ENCODE measurements at places on chromosomes 4 and X.
A peak's percentile ranks its signal among the peaks of the same experiment; 100 is the strongest.

- peak; percentile 25 for DNase-seq
Measured at GRCh38 chr4:38568768-38569167, 95.2 kb upstream of the KLF3 start.

DNA sequence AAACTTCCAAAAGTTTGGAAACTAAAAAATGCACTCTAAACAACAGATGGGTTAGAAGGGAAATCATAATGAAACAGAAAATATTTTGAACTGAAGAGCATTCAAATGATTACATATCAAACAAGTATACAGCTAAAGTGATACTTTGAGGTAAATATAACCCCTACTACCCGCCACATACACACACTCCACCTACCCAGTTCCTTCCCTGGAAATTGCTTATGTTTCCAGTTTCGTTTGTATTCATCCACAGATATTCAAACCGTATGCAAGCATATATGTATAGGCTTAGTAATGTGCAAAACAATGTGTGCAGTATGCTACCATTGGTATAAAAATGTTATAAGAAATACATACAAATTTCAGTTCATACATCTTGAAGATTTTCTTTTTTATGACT is 95.5 kb downstream of the SMIM20 start:
- no peak for DNase-seq

DNA sequence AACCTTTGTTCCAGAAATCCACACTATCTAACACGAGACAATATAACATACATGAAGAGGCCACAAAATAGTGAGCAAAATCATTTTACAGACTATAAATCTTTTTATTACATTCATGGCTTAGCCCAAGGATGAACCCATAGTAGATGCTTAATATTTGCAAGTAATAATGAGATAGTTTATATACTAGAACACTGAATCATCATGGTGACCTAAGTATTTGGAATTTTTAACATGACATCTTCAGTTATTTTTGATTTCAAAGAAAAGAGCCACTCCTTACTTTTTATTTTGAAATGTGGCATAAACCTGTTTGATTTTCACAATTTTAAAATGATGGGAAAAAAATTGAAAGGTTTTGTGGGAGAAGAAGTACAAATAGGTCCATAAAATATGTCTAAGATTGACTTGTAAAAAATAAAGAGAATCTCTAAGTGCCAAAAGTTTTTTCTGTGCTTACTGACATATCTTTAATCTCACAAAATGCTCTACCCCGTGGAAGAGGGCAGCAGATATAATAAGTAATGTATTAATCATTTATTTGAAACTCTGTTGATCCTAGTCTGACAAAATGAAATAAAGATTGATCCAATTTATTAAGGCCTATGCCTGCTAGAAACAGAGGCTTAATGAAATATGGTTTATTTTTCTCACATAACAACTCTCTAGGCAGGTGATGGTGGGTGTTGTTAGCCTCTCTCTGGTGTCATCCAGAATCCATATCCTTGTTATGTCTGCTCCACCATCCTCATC is 224.5 kb upstream of the CENPE start:
- DNase-seq = no peak

- DNase-seq = peak; percentile 72
Measured at GRCh38 chrX:1336331-1336943, at the start of gene IL3RA. IL3RA (plus strand) TSS chrX:1336785; CDS start chrX:1341766, 4,981 bp downstream.

DNA sequence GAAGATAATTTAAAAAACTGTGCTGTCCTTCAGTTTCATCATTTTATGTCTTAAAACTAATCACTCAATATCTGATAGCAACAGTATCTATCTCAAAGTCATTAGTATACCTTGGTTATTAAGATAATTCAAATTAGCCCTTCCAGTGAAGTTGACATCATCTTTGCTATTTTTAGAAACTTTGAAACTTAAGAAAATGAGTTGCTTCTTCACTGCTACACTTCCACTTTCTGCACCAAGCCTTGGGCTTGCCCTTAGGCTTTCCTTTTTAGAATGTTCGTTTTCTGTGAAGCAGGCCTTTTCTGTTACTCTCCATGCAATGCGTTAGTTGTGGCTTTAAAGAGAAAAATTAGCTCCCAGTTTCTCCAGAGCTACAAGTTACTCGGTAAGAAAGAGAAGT is 4.4 kb upstream of the VAMP7 start:
- DNase-seq = no peak

DNA sequence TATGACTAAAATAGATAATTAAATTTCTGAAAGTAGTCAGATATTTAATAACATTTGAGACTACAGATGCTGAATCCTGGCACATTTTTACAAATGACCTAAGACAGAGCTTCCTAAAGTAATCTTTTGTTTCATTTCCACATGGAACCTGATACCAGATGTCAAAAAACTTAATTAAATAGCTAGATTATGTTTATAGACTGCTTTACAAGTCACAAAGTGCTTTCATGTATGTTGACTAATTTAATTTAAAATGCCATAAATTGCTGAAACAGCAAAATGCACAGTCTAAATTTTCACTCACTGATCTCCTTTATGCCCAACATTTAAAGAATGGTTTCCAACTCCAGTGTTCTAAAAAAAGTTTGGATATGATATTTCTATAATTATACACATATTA is 299.1 kb upstream of the TBX22 start:
- DNase-seq = no peak

- peak; percentile 1 for DNase-seq
Measured at GRCh38 chrX:58025979-58026378, 115.7 kb upstream of the ZXDA start.

DNA sequence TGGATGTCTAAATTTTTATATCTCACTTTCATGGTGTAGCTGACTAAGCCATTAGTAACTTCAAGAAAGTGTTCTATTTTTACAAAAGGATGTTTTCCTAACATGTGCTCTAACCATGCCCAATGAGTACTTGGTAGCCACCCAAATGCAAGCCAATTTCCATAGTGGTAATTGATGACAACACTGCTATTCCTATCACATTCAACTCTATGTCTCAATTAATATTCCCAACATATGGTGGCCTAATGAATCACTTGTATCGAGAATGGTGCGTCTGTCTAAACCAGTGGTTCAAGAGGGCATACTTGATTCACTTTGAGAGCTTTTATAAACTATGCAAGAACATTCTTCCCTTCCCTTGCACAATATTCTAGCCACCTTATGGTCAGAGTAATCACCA is 112.9 kb upstream of the GPRIN3 start:
- DNase-seq = no peak

- no peak for DNase-seq
Measured at GRCh38 chr4:92199135-92199534, 104.6 kb upstream of the GRID2 start.

- peak; percentile 37 for DNase-seq
Measured at GRCh38 chr4:102808009-102808408, 19.3 kb downstream of the UBE2D3 start.

DNA sequence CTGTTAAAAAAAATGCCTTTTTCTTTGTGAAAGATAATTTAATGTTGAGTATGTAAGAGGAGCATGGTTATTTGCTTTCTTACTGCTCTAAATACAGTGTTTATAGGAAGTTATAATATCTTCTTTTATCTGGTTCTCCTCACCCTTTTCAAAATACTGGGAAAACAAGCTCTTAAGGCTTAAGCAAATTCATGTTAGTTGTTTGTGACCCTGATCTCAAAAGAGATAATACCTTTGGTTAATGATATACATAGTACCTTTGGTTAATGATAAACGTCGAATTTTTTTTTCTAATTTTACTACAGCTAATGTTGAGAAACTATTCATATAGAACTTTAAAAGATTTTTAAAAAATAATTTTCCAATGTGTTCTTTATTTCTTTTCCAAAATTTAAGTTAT is 180.1 kb downstream of the RAPGEF2 start:
- no peak for DNase-seq

- peak; percentile 25 for DNase-seq
Measured at GRCh38 chr4:159104694-159105414, 2.0 kb downstream of the RAPGEF2 start.

- DNase-seq = no peak
Measured at GRCh38 chr4:57064120-57064519, 46.1 kb downstream of the IGFBP7 start.

- DNase-seq = peak; percentile 80
Measured at GRCh38 chrX:11629593-11630211, 36.0 kb downstream of the ARHGAP6 start.

GRCh38 chr4:123517176-123517575 is 120.6 kb downstream of the SPRY1 start:
- peak; percentile 73 for DNase-seq

DNA sequence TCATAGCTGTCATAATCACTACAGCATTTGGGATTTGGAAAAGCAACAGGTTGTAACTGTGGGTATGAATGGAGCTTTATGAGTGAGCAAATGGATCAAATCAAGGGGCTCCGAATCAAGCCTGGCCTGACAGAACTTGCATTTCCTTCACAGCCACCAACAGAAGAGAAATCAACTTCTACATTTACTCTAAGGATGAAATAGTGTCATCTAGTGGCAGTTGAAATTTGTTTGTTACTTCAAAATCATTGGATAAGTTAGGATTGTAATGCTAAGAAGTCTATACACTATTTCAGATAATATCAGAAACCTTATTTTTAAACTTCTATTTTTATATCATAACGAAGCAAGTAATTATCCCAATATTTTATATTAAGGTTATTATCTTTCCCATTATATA is 10.7 kb upstream of the WDR17 start:
- DNase-seq = peak; percentile 18

GRCh38 chr4:1713003-1713851 is 1.1 kb upstream of the SLBP start:
- no peak for DNase-seq

DNA sequence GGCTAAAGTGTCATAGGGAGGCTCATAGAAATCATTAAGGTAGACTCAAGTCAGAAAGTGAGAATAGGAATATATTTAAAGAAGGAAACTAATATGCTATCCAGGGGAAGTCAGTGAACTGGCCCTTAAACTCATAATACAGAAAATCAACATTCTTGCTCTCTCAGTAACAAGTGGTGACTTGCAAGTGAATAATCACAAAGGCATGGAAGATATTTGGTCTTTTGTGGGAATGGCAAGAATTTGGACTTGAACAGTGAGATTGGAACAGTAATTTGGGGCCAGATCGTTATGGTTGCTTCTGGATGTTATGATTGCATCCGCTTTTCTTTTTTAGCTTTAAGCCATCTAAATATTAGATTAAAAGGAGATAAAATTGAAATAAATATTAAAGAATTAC is 103.8 kb downstream of the TBC1D19 start:
- no peak for DNase-seq

- no peak for DNase-seq
Measured at GRCh38 chr4:10095296-10095991, 21.2 kb downstream of the WDR1 start.

- no peak for DNase-seq
Measured at GRCh38 chrX:150954951-150955350, 28.2 kb upstream of the HMGB3 start.

DNA sequence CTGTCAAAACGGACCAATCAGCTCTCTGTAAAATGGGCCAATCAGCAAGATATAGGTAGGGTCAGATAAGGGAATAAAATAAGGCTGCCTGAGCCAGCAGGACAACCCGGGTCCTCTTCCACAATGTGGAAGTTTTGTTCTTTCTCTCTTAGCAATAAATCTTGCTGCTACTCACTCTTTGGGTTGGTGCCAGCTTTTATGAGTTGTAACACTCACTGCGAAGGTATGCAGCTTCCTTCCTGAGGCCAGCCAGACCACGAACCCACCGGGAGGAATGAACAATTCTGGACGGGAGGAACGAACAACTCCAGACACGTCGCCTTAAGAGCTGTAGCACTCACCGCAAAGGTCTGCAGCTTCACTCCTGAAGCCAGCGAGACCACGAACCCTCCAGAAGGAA is 287.8 kb downstream of the RAPGEF2 start:
- peak; percentile 22 for DNase-seq

DNA sequence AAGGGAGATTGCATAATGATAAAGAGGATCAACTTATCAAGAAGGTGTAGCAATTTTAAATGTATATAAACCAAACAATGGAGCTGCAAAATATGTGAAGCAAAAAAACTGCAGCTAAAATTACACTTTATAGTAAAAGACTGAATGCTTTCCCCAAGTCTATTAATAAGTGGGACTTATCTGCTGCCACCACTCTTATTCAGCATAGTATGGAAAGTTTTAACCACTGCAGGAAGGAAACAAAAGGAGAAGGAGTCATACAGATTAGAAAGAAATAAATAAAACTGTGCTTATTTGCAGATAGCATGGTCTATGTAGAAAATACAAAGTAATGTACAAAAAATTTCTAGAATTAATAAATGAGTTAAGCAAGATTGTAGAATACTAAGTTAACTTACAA is 94.1 kb upstream of the GK2 start:
- no peak for DNase-seq

DNA sequence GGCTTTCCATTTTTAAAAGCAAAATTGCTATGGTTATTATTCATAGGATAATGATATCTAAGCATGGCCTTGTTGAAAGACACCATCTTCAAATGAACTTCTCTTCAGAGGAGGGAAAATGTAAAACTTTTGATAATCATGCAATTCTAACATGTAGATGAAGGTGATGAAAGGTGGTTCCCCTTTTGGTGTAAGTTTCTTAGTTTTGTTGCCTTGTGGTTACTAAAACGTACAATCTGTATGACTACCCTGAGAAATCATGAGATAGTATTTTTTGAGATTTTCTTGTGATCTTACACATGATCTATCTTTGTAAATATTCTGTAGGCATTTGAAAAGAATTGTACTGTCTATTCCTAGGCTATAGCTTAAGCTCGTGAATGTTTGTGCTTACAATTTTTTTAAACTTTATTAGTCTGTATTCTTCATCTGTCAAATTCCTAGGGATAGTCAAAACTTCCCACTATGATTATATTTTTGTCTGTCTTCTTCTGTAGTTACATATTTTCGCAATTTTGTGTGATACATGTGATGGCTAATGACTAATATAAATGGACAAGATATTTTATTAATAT is 47.5 kb downstream of the PTPN13 start:
- no peak for DNase-seq

- DNase-seq = no peak
Measured at GRCh38 chrX:20995829-20996228, 378.4 kb upstream of the CNKSR2 start.

GRCh38 chrX:31223817-31224216 is 152.0 kb upstream of the FTHL17 start:
- DNase-seq = no peak

DNA sequence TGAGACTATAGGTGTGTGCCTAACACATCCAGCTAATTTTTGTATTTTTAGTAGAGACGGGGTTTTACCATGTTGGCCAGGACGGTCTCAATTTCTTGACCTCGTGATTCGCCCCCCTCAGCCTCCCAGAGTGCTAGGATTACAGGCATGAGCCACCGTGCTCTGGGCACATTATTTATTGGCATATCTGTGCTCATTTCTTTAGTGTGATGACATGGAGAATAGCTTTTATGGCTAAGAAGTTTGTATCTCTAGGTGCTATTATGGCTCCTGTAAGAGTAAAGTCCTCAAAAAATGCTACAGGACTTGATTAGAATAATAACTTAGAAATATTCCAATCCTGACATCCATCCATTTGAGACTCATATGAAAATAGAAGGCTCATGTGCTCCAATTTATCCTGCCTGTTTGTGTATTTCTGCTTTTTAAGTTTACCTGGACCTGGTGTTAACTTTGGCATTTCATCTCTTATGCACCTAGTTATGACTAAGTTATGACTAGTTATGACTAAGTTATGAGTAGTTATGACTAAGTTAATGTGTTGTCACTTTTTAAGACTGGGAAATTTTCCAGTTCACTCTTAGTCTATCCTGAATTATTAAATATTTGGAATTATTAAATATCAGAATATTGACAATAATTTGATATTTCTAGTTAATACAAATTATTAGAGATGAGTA is 36.4 kb upstream of the UNC5C start:
- DNase-seq = no peak

Measured in muscle of leg (tissue), 16 donors.